ENCODE measurements at places on chromosomes 12 and 14.

DNA sequence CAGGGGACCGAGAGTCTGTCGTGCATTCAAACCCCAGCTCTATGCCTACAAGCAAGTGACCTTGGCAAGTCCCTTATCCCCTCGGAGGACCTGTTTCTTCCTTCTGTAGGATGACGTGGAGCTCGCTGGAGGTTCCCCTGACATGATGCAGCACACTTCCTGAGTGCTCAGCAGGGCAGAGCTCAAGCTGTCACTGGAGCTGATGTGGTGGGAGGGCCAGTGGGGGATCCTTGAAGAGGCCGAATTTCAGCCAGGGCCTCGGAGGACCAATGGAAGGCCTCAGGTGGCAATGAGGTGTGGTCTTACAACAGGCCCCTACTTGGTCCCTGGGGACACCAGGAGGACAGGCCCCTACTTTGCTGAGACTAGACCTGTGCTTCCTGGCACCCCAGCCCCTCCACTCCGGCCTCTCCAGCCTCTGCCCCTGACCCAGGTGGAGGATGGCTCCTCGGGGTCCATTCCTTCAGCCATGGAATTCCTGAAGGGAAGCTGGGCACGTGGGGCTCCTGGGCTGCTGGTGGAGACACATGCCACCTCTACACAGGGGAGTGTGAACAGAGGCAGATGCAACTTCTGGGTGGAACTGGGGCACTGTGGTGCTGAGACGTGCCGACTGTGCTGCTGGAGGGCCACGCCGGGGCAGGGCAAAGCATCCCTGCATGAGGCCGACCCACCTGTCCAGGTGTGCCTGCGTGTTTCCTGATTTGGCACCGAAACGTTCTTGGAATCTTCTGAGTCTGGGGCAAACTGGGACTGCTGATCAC is 18.7 kb upstream of the KIF26A start:
- no peak for DNase-seq

DNA sequence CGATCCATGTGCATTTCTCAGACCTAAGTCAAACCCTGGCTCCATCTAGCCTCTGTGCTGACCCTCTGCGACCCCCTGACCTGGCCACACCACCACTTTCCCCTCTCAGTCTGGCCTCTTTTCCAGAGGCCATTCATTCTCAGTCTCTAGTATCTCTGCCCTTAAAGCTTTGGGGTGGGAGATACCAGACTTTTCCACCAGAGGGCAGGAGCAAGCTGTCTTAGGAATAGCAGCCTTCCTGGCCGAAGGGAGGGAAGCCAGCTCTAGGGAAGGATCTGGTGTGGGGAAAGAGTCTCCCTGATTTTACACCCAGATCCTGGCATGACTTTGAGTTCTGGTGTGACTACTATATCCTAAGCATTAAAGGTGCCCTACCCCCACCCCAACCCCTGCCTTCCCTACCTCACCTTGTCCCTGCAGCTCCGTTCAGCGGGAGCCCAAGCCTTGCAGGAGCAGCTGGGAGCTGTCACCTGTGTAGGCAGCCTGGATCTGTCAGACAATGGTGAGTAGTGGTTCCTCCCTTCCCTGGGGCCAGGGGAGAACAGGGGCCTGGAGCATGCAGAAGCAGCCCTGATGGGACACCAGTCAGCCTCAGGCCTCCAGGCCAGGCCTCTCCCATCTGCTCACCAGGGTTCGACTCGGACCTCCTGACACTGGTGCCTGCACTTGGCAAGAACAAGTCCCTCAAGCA is 6.6 kb downstream of the CARMIL3 start:
- DNase-seq, result peak; percentile 21

GRCh38 chr14:98456231-98456630 is 815.8 kb downstream of the BCL11B start:
- no peak for DNase-seq

DNA sequence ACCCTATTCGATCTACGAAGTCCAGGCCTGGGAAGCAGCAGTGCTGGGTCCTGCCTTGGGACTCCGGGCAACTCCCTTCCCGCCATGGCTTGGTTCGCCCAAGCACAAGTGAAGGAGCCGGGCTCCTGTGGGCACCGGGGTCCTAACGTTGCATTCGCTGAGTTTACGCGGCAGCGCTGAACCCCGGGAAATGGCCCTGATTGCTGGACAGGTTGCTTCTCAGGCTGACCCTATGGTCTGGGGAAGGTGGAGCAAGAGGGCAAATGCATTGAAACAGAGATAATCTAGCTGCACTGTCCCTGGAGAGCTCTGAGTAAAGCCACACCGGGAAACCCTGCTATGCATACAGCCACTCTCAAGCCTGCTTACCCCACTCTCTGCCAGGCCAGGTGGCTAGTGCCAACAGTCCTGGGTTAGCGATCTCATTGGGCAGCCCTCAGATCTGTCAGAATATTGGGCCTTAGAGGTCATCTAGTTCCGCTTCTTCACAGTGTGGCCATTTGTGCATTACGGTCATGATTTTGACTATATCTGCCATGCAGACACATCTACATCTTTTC is 11.3 kb downstream of the SYNE3 start:
- DNase-seq, result no peak

DNA sequence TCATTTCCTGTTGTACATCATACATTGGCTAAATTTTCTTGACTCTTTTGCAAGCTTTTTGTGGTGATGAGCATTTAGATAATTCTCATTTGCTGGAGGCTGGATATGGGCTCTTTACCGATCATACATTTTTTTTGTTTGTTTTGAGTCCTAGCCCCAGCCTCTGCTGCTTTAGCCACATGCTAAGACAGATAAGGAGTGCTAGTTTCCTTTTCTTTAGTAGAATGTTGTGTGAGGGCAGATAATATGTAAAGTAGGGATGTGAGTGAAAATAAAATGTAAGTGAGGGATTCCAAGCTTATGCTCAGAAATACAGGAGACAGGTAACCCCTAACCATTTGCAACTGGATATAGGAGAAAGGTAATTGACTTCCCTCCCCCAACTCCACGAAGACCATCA is 405.7 kb downstream of the TRHDE start:
- no peak for DNase-seq

- no peak for DNase-seq
These were observed 743 bp upstream of the AACS start for GRCh38 chr12:125064492-125064891.

GRCh38 chr12:52370926-52371608 is 3.8 kb upstream of the KRT85 start:
- DNase-seq, result no peak

DNA sequence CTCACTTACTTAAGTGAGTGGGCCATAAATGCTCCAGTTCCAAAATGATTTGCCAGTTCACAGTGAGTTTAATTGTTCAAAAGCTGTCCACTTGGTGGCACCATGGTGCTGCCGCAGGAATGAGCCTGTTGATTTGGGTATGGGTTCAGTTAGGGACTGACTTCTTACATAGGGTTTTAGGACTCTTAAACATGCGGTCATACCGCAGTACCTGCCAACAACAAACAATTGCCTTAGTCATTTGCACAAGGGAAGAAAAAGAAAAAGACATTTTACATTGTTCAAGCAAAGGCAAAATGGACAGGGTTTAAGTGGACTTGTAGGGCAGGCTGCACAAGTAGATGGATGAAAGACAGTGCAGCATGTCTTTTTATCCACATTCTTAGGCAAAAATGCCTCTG is 80.0 kb upstream of the DBX2 start:
- DNase-seq, result peak; percentile 4

DNA sequence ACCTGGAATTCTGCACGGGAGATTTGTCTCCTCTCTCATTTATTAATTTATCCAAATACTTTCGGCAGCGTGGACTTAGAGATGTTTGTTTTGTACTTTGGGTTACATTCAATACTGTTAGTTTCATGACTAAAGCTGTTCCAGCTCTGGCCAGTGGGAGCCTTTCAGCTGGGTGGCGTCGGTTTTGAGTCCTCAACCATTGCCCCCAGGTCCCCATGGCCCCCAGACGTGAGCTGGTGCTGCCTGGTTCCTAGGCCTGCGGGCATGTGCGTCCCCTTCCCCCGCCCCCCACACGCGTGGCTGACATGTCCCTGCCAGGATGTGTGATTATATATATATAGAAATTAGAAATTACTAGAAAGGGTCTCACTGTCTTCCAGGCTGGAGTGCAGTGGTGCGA is 48.2 kb downstream of the KIF26A start:
- DNase-seq, result no peak

- no peak for DNase-seq
These were observed 12.9 kb downstream of the C14orf93 start for GRCh38 chr14:22996768-22997654.

DNA sequence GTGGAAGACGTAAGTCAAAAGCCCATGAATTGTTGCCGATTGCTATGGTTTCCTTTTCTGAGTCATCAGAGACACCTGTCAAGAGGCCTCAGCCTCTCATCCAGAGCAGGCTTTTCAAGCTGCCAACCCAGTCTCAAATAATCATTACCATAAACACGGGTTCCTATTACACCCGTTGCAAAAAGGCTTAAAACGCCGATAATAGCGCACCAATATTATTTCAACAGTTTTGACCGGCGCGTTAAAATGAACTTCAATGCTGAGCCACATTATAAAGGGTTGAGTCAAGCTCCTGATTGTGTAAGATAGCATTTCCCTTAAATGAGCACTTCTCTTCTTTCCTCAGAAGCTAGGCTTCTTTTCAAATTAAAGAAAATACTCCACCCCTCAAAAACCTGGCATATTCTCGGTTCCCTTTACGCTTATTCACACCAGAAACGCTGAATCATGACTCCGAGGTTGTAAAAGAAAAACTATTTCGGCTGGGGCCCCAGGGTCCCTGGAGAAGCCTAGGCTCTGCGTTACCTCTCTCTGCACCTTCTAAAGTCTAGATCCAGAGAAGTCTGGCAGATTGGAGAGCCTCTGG is 1.4 kb downstream of the TMTC1 start:
- DNase-seq, result no peak

DNA sequence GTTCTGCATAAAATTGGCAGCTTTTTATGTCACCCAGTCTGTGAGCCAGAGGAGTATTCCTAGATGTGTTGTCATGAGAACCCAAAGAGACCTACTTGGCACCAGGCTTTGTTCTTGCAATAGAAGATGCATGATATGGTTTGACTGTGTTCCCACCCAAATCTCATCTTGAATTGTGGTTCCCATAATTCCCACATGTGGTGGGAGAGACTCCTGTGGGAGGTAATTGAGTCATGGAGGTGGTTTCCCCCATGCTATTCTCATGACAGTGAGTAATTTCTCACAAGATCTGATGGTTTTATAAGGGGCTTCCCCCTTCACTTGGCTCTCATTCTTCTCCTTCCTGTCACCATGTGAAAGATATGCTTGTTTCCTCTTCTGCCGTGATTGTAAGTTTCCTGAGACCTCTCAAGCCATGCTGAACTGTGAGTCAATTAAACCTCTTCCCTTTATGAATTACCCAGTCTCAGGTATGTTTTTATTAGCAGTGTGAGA is 572.0 kb upstream of the ATP2B1 start:
- no peak for DNase-seq

- DNase-seq, result no peak
These were observed 137.2 kb upstream of the MAP1LC3B2 start for GRCh38 chr12:116421785-116422538.

DNA sequence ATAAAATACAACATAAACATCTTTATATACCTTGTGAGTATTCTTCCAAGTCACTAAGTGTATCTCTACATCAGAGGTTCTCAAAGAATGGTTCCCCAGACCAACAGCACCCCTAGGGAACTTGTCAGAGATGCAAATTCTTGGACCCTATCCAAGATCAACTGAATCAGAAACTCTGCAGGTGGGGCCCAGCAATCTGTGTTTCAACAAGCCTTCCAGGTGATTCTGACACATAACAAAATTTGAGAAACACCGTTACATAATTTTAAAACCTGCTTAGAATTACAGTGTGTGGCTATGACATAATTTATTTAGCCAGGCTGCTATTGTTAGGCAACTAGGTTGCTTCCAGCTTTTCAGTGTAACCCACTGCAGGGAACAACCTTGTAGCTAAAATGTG is 49.8 kb downstream of the NTN4 start:
- DNase-seq, result no peak

GRCh38 chr14:95370076-95370475 is 50.4 kb upstream of the CLMN start:
- DNase-seq, result no peak

- DNase-seq, result no peak
These were observed 1.1 kb downstream of the MIS18BP1 start for GRCh38 chr14:45251912-45252311.

DNA sequence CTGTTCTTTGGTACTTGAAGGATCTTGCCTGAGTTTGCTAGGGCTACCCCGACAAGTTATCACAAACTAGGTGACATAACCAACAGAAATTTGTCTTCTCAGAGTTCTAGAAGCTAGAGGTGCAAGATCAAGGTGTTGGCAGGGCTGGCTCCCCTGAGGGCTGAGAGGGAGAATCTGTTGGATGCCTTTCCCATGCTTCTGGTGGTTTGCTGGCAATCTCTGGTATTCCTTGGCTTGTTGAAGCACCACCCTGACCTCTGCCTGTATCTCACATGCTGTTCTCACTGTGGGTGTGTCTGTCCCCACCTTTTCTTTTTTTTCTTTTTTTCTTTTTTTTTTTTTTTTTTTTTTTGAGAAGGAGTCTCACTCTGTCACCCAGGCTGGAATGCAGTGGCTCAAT is 81.2 kb downstream of the VCPKMT start:
- DNase-seq, result no peak

DNA sequence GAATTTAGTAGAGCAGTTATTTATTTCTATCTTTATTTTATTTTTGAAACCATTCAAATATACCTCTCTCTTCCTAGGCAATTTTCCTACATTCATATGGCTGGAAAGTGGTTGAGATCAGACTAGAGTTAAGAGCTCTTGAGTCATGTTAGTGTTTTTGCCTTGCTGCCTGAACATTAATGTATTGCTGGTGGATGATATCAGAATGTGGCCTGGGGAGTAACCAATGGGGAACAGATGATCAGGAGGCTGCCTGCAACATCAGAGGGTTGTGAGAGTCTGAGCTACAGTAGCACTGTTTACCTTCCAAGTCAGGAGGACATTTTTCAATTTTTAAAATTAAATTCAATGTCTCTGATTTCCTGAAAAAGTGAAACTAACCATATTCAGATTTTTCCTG is 166.3 kb upstream of the TRHDE start:
- no peak for DNase-seq

DNA sequence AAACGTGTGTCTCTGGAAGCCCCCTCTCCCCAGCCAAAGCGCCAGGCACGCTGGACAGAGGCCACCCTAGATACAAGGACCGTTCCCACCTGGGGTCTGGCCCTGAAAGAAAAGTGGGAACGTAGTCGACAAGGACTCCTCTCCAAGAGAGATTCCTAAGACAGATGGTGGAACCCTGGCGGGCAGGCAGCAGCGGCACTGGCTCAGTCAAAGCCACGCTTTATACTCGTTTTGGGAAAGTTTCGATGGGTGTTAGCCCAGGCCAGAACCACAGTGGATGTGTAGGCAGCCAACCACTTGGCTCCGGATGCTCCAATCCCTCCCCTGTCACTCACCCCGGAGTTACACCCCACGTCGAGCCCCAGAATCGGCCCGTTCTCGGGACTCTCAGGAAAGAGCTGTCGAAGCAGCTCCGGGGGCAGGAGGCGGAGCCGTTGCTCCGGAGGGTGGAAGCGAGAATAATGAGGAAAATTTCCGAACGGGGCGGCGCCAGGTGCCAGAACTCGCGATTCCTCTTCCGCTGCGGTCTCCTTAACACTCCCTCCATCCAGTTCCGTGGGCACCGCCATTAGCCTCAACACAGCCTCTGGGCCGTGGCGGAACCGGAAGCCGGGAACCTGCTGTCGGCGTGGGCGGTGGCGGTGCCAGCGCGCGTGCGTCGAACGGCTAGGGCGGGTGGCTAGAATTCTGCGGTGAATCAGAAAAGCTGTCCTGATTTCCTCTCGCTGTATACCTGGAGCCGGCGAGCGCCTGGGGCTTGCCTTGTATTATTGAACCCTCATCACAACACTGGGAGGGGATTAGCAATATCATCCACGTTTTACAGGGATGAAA is at the start of gene BCDIN3D:
BCDIN3D (minus strand) TSS at position 588 of the 834 bp plus-strand sequence; CDS start at position 569, 19 bp downstream.
- peak; percentile 61 for DNase-seq
